ENCODE measurements at places on chromosomes 5 and 9. TPM values are rescaled to one million over a fixed set of nuclear protein-coding genes. Genes with fewer than 3 reads are reported as not detected.
A peak's percentile ranks its signal among the peaks of the same experiment; 100 is the strongest.

- H3K27ac ChIP-seq: no peak overlapping the region
- no peak overlapping the region for H3K4me3 ChIP-seq
- H3K4me1 ChIP-seq: no peaks in the 10 kb centered on the region
- H3K36me3 ChIP-seq: no peaks in the 10 kb centered on the region
Observed at GRCh38 chr5:11672385-11673085, 231.7 kb downstream of the CTNND2 start.

GRCh38 chr5:141742866-141743851, 61.1 kb upstream of the ARAP3 start:
- peak; percentile 25 for DNase-seq
- no peaks in the 10 kb centered on the region for H3K36me3 ChIP-seq
- H3K27ac ChIP-seq: no peak overlapping the region
- H3K27me3 ChIP-seq: peaks cover 33% of the 10 kb centered on the region

DNA sequence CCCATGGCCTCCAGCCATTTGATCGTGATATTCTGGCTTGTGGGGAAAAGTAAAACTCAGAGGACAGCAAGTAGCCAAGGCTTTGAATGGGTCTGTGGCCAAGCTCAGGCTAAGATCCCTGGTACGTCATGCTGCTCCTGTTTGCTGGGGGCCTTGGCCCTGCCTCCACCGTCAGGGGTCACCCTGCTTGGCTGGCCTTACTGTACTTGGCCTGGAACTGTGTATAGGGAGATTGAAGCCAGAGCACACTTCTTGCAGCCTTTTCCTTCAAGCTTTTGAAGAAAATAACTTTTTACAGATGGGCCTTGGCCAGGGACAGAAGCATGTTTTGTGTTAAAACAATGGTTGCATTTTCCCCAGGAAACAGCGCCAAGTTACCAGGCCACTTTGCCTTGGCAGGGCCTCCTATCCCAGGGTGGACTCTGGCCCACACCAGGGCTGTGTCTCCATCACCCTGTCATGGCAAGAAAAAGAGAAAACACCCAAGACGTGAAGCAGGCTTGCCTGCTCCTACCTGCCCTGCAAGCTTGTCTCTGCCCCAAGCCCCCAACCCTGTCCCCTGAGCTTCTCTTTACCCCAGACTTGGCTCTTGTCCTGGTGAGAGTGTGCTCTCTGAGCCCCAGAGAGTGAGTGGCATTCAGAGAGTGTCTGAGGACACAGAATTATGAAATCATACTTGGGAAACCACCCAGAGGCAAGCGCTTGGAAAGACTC, 286.9 kb downstream of the GADD45G start:
- DNase-seq: no peak
- no peaks in the 10 kb centered on the region for H3K4me1 ChIP-seq
- H3K4me3 ChIP-seq: no peak overlapping the region
- no peak overlapping the region for H3K27ac ChIP-seq
- no peaks in the 10 kb centered on the region for H3K36me3 ChIP-seq
- peaks cover 2% of the 10 kb centered on the region for H3K27me3 ChIP-seq

DNA sequence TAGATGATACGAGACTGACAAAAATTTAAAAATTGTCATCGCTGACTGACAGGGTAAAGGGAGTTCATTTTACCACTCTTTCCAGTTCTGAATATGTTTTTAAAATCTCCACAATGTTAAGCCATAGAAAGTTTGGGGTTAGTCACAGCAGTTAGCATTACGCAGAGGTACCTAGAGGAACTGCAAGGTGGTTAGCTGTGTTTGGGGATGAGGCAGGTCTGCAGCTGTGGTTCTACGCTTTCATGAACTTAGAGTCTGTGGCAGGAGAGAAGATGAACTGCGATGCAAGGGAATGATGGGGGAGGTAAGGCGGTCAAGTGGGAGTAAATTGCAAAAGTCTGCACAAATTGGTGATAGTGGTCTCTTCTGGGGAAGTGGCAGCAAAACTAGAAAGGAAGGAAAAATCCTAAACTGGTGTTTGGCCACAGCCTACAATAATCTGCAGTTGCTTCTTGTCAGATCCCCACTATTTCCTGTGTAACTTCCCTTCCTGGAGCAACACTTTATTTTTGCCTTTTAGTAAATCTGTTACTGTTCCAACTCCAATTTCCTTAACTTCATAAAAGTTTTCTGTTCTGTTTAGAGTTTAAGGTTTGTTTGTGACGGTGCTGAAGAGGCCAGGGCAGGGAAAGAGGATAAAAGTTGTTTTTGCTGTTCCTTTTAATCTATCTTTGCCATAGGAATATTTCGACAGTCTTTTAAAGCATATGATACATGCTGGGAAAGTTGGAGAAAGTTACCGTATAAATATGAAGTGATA, 38.6 kb upstream of the SNX2 start:
- H3K4me3 ChIP-seq: no peak overlapping the region
- H3K36me3 ChIP-seq: no peaks in the 10 kb centered on the region
- H3K4me1 ChIP-seq: no peaks in the 10 kb centered on the region

- H3K27me3 ChIP-seq: no peaks in the 10 kb centered on the region
- peak overlapping the region; percentile 37 for H3K27ac ChIP-seq
- H3K4me3 ChIP-seq: no peak overlapping the region
- H3K36me3 ChIP-seq: peaks cover 77% of the 10 kb centered on the region
Observed at GRCh38 chr5:59021837-59022514, 439.1 kb downstream of the RAB3C start.

DNA sequence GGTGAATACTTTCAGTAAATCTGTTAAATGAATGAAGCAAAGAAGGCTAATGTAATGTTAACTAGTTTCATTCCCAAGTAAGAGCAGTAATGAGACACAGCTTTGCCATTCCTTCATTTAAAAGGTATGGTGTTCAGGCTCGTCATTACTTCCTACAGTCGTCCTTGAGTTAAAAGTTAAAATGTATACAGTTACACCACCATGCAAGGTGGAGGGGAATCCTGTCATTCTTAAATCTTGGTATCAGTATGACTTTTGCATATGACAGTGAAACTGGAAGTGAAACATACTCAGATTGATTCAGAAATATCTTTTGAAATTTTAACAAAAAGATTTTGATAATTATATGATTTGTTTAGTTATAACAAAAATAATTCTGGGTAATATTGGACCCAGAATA, 25.9 kb downstream of the MTRR start:
- peaks cover 11% of the 10 kb centered on the region for H3K4me1 ChIP-seq
- no peak overlapping the region for H3K4me3 ChIP-seq
- no peak for DNase-seq
- H3K36me3 ChIP-seq: peaks cover 69% of the 10 kb centered on the region

GRCh38 chr9:126157826-126158587, 168.6 kb upstream of the MVB12B start:
- no peaks in the 10 kb centered on the region for H3K36me3 ChIP-seq
- no peak for DNase-seq
- H3K4me3 ChIP-seq: no peak overlapping the region
- H3K27me3 ChIP-seq: peaks cover 6% of the 10 kb centered on the region
- H3K4me1 ChIP-seq: no peaks in the 10 kb centered on the region

- peaks cover 8% of the 10 kb centered on the region for H3K27me3 ChIP-seq
- DNase-seq: no peak
- H3K4me3 ChIP-seq: no peak overlapping the region
- no peaks in the 10 kb centered on the region for H3K4me1 ChIP-seq
Observed at GRCh38 chr9:100466171-100466828, 6.6 kb upstream of the TMEFF1 start.

GRCh38 chr5:96699186-96699820, 37.1 kb downstream of the CAST start:
- DNase-seq: no peak
- H3K27me3 ChIP-seq: no peaks in the 10 kb centered on the region
- H3K4me3 ChIP-seq: no peak overlapping the region

DNA sequence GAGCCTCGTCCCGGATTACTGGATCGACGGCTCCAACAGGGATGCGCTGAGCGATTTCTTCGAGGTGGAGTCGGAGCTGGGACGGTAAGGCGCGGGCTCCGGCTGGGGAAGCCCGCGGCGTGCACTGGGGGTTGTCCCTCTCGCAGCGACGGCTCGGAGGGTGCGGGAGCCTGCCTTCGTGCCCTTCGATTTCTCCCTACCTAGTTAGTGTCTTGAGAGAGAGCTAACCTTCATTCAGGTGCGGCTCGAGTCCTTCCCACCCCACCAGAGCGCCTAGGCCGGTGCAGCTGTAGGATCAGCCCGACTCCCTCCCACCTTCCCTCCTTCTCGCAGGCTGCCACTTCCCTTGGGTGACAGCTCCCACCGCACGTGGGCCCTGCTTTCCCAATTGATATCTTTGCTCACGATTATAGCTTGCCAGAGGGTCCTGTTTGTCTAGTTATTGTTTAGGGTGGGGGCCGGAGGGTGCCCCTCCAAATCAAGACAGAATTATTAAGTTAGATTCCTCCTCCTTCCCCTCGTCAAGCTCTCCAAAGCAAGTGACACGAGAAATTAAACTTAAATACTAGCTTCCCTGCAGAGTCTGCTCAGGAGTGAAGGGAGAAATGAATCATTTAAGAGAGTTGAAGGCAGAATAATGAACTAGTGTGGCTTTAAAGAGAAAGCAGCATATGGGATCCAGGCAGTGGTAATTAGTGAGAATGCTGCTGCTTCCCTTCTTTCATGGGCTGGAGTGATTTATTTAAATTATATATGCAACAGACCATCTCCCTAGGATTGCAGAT, 569 bp downstream of the CAMK4 start:
- DNase-seq: peak; percentile 59
- H3K4me1 ChIP-seq: peaks cover 34% of the 10 kb centered on the region
- peaks cover 27% of the 10 kb centered on the region for H3K36me3 ChIP-seq
- no peaks in the 10 kb centered on the region for H3K27me3 ChIP-seq

DNA sequence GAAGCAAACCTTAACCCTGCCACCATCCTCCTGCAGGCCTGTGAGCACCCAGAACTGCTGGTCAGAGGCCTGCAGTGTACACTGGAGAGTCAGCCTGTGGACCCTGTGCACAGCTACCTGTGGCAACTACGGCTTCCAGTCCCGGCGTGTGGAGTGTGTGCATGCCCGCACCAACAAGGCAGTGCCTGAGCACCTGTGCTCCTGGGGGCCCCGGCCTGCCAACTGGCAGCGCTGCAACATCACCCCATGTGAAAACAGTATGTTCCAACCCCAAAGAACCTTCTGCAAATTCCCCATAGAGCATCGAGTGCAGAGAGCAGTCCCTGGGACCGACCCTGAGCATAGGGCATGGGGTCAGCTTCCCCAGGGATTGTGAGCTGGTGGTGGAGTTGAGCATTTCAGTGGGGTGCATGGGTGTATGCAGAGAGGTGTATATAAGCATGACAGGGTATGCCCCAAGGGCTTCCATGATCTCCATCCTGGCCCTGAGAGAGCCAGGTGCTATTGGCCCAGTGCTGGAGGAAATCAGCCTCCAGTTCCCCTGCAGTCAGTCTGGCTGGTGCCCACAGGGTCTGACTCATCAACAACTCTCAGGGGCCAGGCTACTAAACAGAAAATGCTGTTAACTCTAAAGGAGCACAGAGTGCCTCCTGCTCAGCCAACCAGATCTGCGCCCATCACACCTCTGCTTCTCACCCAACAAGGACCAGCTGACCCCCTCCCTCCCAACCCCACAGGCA, 126.2 kb downstream of the SAXO1 start:
- DNase-seq: peak; percentile 7
- H3K4me3 ChIP-seq: no peak overlapping the region
- no peaks in the 10 kb centered on the region for H3K4me1 ChIP-seq

- H3K4me3 ChIP-seq: no peak overlapping the region
- H3K4me1 ChIP-seq: no peaks in the 10 kb centered on the region
- no peaks in the 10 kb centered on the region for H3K36me3 ChIP-seq
- DNase-seq: no peak
- no peak overlapping the region for H3K27ac ChIP-seq
Observed at GRCh38 chr5:39373791-39374190, 9.5 kb upstream of the C9 start.

DNA sequence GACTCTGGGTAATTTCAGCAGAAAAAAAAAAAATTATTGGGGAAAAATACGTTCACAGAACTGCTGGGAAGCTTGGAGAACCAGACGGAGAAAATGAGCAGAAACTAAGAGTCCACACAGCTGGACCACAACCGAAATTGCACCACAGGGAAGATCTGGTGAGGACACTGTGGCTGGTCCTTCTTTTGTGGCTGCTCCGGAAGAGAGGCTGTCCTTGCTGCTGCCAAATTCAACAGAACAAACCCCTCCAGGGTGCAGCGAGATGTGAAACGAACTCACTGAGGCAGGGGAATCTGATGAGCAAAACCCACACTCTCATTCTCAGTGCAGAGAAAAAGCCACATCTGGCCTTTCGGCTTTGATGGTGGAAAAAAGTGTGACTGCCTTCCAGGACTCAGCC, 200.0 kb downstream of the ACTL7B start:
- H3K27me3 ChIP-seq: no peaks in the 10 kb centered on the region
- peaks cover 3% of the 10 kb centered on the region for H3K36me3 ChIP-seq
- no peak overlapping the region for H3K4me3 ChIP-seq
- no peaks in the 10 kb centered on the region for H3K4me1 ChIP-seq
- H3K27ac ChIP-seq: no peak overlapping the region
- no peak for DNase-seq

The CDX1 gene
- total RNA-seq: not detected

The CDC25C gene
- total RNA-seq: 14.6 TPM

The SV2C gene
- not detected for total RNA-seq

Data from activated CD8-positive, alpha-beta T cell treated with anti-CD3 and anti-CD28 coated beads for 36 hours (primary cell).